ENCODE measurements at places on chromosomes 12 and 14.

DNA sequence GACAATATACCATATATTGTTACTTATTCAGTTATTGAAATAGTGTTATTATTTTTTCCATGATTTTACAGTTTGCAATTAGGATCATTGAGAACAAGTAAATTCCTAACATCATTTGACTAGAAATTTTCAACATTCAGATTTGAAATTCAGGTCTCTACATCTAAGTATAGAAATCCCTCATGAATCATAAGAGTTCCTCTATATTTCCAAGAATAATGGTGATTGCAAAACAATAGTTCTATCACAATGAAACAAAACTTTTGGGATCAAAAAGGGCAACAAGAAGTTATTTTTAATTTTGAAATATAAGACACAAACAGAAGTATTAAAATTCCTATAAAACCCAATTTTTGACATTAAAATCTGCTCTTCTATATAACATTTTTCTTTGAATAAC, 10.8 kb downstream of the CLEC1A start:
- no peak for DNase-seq

DNA sequence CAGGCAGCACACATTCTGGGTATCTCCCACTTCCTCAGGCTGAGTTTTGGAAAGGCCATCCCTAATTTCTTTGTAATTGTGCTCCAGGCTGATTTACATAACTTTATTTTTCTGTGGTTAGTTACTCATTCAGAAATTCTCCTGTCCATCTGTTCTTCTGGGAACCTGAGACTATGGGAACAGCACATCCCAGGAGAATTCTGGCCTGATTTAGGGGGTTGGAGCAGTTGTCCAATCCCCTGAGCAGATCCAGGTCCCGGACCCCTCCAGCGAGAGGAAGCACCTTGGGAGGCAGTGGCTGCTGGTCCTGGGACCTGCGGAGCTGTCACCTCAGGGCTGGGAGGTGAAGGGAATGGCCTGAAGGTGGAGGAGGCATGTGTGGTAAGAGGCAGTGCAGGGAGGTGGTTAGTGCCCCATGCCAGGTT, 40.4 kb downstream of the TSPAN9 start:
- DNase-seq, result no peak

DNA sequence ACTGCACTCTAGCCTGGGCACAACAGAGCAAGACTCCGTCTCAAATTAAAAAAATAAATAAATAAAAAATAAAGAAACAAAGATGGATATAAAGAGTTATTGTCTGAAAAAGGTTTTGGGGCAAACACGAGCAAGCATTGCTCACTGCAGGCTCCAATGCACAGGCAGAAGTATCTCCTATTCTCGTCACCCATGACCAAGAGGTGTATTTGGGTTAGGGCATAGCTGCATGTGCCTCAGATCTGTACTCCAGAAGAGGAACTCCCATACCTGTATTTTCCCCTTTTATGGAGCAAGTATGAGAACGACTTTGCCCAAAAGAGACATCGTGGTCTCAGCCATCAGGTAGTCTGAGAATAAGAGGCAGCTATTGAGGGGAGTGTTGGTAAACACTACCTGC, 10.2 kb upstream of the TCP11L2 start:
- no peak for DNase-seq

DNA sequence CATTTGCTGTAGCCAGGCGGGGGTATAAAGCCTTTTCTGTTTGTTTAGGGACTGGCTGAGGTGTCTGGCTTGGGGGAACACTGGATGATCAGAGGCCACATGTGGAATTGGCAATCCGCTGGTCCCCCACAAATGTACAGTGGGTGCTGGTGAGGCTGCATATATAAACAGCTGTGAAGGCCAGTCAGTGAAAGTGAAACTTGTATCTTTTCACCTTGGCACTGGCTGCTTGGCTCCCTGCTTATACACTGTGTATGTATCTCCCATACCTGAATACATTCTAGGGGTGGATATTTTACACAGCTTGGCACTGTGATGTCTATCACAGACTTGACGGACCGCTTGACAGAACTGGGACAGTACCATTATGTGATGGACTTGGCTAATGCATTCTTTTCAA, 246.8 kb upstream of the AVPR1A start:
- no peak for DNase-seq

DNA sequence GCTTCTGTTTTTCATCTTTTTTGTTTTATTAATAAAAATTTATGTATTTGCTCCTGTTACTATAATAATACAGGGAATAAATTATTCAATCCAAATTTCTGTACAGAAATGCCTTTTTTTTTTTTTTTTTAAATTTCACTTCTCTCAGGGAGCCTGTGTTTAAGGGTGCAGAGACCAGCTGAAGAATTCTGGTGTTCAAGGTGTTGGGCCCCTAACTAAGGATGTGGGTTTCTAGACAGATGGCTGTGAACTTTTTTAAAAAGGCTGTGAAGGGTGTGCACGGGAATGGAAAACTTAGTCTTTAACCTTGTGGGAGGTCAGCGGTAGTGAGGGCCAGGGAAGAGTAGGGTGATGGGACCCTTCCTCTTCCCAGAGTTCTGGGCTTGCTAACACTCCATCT, 1.3 kb upstream of the DTX3 start:
- no peak for DNase-seq

- DNase-seq, result no peak
Observed at GRCh38 chr14:99945732-99946651, 119.2 kb upstream of the EVL start.

DNA sequence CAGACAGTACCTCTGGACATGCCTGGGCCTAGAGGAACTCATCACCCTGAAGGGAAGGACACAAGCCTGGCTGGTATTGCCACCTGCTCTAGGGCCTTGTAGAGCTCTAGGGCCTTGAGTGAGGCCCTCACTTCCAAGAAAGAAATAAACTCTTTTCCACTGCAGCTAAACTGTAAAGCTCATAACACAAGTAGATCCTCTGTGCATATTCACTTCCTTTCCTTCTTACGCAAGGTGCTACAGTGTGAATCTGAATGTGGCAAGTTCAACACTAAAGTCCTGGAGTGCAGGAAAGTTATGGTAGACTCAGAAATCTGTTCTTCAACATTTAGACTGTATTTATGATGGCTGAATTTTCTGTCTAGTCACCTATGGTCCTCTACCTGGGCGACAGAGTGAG, 14.5 kb downstream of the RNASE3 start:
- no peak for DNase-seq

- DNase-seq, result no peak
Observed at GRCh38 chr12:101039848-101040531, 170.0 kb downstream of the SLC5A8 start.

GRCh38 chr14:81534510-81535074, 939 bp upstream of the SEL1L start:
- DNase-seq, result no peak

DNA sequence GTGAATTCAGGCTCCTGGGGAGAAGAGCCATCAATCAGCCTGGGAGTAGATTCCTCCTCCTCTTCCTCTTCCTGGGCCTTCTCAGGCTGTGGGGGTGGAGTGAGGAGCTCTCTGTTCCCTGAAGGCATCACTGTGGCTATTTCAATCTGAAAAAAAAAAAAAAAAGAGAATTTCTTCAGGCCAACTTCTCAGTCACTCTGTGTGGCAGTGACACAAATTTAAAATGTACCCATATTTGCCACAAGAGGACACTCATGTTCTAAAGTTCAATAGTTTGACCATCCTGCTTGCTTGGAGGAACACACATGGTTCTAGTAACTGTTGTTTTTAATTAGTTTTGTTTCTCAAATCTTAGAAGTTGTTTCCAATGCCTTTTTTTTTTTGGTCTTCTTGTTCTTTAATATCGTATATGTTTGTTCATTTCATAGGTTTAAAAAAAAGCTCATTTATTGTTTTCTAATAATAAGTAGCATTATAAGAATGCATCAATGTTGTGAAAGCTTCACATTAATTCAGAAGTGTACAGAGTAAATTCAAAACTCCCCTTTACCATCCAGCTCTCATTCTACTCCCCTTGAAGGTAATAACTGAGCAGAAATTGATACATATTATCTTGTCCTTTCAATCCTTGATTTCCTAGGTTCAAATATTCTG, 23.3 kb upstream of the CCER1 start:
- DNase-seq, result no peak

GRCh38 chr12:123972457-123973401, at the start of the genes CCDC92 and ZNF664:
CCDC92 (minus strand) TSS chr12:123972831; CDS start chr12:123944305, 28,526 bp downstream.
ZNF664 (plus strand) TSS chr12:123973215; CDS start chr12:124012145, 38,930 bp downstream.
- DNase-seq, result peak; percentile 97

DNA sequence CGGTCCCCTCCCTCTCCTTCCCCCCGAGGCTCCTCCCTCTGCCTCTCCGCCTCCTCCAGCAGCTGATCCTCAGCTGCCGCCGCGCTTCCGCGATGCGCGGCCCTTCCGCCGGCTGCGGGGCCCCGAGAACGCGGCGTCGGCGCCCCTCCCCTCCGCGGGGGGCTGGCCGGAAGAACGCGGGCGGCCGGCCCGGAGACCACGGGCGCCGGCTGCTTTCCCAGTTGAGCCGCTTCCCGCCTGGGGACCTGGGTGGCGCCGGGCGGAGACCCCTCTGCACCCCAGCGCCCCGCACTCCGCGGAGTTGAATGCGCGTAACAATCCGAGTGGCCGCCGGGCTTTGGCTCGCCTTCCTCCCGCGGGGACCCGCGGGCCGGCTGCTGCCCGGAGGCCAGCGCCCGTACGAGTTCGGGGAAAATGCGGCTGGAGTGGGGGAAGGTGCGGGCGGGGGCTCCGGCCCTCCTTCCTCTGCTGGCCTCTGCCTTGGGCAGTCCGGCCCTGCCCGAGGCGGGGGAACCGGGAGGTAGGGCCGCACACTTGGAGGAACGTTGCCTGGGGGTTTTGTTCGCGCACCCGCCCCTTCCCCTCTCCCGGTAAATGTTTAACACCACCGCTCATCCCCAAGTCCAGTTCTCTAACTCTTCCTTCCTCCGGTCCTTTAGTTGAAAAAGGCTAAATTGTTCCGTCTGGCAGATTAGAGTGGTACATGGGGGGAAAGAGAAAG, 393 bp upstream of the DCAF5 start:
- no peak for DNase-seq

GRCh38 chr12:52788876-52789636, 6.9 kb downstream of the KRT3 start:
- DNase-seq, result no peak

- no peak for DNase-seq
Observed at GRCh38 chr12:42145197-42145549, 499 bp upstream of the GXYLT1 start.

DNA sequence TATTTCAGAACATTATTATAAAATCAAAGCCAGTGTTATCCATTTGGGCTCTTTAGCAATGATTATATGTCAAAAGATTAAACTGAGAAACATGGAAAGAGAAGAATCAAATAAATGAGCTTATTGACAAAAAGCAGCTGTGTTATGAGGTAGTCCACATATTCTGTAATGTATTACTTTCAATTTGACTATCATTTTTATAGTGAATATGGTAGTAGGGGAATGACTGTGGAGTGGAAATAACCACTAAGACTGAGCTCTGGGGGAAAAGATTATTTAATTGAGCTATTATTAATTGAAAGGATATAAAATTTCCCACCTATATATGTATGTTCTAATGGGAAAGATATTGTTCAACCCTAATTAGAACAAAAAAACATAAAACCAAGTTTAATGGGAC, 381.3 kb downstream of the TMTC2 start:
- DNase-seq, result no peak

GRCh38 chr12:62123721-62124203, 136.4 kb upstream of the USP15 start:
- peak; percentile 26 for DNase-seq

- no peak for DNase-seq
Observed at GRCh38 chr12:110627500-110628195, 13.7 kb downstream of the TCTN1 start.

DNA sequence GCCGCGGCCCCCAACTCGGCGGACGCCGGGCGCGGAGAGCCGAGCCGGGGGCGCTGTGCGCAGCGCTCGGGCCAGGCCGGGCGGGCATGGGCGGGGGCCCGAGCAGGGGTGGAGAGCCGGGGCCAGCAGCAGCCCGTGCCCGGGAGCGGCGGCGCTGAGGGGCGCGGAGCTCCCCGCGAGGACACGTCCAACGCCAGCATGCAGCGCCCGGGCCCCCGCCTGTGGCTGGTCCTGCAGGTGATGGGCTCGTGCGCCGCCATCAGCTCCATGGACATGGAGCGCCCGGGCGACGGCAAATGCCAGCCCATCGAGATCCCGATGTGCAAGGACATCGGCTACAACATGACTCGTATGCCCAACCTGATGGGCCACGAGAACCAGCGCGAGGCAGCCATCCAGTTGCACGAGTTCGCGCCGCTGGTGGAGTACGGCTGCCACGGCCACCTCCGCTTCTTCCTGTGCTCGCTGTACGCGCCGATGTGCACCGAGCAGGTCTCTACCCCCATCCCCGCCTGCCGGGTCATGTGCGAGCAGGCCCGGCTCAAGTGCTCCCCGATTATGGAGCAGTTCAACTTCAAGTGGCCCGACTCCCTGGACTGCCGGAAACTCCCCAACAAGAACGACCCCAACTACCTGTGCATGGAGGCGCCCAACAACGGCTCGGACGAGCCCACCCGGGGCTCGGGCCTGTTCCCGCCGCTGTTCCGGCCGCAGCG, 639 bp downstream of the FZD10 start:
- DNase-seq, result no peak

DNA sequence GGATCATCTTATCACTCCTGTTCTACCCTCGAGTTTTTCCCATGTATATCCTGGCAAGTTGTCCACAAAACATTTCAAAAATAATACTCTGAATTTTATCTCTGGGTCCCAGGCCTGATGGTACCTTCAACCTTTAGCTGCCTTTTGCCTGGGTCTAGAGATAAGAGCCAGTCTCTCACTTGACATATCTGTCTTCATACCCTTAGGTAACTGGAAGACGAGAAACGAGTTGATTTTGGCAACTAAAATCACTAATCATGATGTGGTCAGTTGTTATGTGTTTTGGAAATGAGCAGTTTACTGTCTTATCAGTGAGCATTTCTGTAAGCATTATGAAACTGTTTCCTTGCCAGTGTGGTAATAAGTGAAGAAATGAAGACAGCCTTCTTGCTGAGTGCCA, 6.3 kb downstream of the RNF10 start:
- DNase-seq, result no peak

- no peak for DNase-seq
Observed at GRCh38 chr12:86407620-86408208, 151.5 kb upstream of the MGAT4C start.

GRCh38 chr12:25497021-25497420, 56.1 kb downstream of the LMNTD1 start:
- no peak for DNase-seq

DNA sequence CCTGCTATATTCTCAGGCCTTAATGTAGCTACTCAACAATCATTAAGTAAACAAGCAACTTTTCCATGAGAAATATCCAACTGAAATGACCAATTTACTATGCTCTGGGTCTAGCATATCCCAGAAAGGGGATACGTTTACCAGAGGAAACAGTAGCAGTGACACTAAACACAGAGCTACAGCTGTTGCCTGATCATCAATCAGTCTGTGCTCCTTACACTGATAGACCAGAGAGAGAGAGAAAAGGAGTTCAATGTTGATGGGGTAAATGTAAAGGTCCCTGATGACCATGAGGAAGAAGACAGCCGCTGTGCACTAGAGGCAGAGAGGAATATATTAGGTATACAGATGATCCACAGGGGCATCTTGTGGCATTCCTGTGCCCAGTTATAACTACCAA, 397.2 kb upstream of the USP15 start:
- DNase-seq, result no peak

Data from activated CD8-positive, alpha-beta memory T cell treated with anti-CD3 and anti-CD28 coated beads, Interleukin-2, amount 50 U/mL, for 4 hours (primary cell).